Panc1 (cell line): ENCODE measurements at places on chromosomes 16 and 17. TPM values are rescaled to one million over a fixed set of nuclear protein-coding genes. Genes with fewer than 3 reads are reported as not detected.

The ACLY gene
- total RNA-seq: 225 TPM

The NEUROD2 gene
- total RNA-seq: not detected

The CRISPLD2 gene
- 12.9 TPM for total RNA-seq

The ITGB3 gene
- 17.6 TPM for total RNA-seq

The GPR142 gene
- total RNA-seq: not detected

The CDH3 gene
- 16.7 TPM for total RNA-seq

The KRTAP4-4 gene
- total RNA-seq: not detected

The C16orf54 gene
- total RNA-seq: 0.18 TPM

The TAOK2 gene
- total RNA-seq: 99.4 TPM

The ATP2A1 gene
- total RNA-seq: 2.9 TPM

The NTN1 gene
- total RNA-seq: 14.5 TPM

- no peak for DNase-seq
Observed at GRCh38 chr16:67673712-67674580, 7.3 kb downstream of the C16orf86 start.

DNA sequence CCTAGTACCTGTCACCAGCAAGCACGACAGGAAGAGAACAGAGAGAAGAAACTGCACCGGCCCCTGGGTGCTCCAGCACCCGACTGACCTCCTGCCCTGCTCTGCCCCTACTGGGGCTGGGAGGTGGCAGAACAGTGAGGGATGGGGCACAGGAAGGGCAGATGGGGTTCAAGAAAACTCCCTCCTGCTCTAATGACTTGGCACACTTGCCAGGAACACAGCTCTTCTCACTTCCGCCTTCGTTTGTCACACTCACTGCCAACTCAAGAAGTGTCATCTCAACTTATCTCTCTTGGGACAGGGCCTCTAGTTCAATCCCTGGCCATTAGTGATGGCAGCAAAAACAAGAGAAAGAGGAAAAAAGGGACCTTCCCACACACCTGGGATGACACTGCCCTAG, 42.7 kb upstream of the ICAM2 start:
- DNase-seq: no peak

- no peak for DNase-seq
Observed at GRCh38 chr17:56798916-56799315, 34.8 kb downstream of the C17orf67 start.

- DNase-seq: no peak
Observed at GRCh38 chr17:36684134-36684533, 82.8 kb downstream of the MRM1 start.

DNA sequence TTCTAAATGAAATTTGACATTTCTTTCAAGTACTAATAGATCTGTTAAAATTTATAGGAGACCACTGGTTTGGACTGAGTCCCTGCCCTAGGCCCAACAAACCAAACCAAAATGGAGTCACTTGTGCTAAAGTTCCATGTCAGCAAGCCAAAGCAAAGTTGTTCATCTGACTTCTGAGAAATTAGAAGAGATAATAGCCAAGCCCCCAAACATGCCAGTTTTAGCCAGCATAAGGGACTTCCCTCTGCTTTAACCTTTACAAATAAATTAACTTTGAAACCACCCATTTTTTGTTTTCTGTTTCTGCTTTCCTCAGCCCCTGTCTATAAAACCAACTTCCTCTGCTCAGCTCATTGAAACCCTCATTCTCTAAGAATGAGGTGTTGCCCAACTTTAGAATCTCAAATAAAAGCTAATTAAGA, 18.9 kb downstream of the CDR2 start:
- no peak for DNase-seq

DNA sequence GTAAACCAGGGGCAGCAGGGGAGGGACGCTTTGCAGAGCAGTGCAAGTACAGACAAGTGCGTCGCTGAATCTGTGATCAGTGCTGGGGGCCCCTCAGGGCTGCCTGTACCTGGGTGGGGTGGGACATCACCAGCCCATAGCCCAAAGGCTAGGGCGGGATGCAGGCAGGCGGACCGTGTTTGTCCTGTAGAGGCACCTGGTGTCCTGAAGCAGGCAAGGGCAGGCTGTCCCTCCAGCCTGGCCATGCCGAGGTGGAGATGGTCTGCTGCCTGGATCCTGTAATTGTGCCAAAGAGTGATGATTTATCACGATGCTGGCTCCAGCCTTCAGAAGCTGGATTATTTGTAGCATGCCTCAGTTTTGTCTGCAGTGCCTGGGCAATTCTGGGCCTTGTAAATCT, 137.9 kb upstream of the GSE1 start:
- DNase-seq: no peak

- DNase-seq: no peak
Observed at GRCh38 chr17:73566905-73567782, 77.1 kb downstream of the SDK2 start.

GRCh38 chr16:50644729-50645128, 36.4 kb downstream of the SNX20 start:
- DNase-seq: no peak

DNA sequence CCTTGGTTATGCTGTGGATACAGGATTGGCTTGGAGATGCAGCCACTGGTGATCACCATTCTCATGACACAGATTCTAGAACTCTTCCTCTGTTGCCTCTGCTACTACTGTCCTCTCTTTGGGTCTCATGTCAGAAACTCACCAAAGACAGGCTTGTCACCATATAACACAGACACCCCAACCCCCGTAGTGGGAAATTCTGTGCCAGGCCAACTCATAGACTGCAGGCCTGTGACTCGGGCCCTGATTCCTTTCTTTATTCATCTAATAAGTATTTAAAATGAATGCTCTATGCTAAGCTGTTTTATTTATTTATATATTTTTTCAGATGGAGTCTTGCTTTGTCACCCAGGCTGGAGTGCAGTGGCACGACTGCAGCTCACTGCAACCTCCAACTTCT, 9.5 kb downstream of the CYB5D2 start:
- no peak for DNase-seq

GRCh38 chr17:50394711-50395110, 2.6 kb downstream of the LRRC59 start:
- no peak for DNase-seq

DNA sequence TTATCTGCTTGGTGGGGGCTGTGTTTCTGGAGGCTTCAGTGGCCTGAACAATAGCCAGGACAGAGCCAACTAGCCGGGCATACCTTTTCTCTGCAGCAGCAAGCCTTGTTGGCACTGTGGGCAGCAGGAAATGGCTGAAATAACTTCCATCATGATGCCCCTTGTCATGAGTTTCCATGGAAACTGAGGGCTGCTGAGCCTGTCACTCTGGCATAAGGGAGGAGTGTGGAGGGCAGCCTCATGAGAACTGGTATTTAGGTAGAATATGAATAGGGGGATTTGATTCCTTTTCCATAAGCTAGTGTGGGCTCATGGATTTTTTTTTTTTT, 39.4 kb downstream of the PLCG2 start:
- DNase-seq: no peak

GRCh38 chr16:70704586-70704985, 18.7 kb upstream of the MTSS2 start:
- no peak for DNase-seq

GRCh38 chr16:66286527-66286926, 80.0 kb upstream of the CDH5 start:
- DNase-seq: no peak

GRCh38 chr16:78503602-78504001, 404.1 kb downstream of the WWOX start:
- DNase-seq: peak; percentile 2

DNA sequence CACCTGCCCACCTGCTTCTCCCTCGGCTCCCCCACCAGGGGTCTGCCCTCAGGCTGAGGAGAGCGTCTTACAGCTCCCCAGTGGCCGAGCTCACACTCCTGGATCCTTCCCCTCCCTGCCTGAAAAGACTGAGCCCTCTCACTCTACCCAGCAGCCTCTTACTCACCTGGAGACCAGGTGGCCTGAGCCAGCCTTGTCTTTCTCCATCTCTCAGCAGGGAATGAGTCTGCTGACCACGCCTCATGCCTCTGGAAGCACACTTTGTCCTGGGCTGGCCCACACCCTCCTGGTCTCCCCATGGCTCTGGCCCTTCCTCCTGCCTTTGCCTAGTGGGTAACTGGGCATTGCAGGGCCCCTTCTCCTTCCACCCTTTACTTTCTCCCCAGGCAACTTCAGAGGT, 177.2 kb downstream of the ENGASE start:
- DNase-seq: no peak

DNA sequence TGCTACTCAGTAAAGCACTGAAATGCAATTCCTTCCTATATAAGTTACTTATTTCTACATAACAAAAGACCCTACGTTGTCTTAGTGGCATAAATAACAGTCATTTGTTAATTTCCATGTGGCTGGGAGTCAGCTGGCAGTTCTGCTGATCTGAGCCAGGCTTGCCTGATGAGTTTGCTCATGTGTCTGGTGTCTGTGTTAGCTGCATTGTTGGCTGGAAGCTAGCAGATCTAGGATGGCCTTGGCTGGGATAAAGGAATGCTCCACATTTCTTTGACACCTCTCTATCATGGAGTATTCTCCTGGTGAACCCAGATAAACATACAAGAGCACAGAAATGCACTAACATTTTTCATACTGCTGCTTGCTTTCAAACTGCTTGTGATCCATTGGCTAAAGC, 264.4 kb upstream of the MON1B start:
- DNase-seq: no peak

DNA sequence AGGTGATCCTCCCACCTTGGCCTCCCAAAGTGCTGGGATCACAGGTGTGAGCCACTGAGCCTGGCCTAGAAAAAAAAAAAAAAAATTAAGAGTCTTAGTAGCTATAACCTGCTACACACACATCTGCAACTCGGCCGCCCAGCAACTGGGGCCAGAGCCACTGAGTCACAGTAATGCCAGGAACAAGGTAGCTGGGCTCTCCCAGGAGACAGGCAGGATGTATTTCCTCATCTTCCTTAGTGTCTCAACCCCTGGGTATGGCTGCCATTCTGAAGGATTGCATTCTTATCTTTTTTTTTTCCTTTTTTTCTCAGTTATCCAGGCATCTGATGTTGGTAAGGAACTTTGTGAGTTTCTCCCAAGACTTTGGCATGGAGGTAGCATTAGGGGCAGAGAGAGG, 7.1 kb upstream of the PSMD3 start:
- no peak for DNase-seq

- no peak for DNase-seq
Observed at GRCh38 chr17:3551189-3551588, 6.4 kb downstream of the TRPV3 start.

GRCh38 chr17:82263641-82264040, 9.9 kb downstream of the CSNK1D start:
- no peak for DNase-seq

DNA sequence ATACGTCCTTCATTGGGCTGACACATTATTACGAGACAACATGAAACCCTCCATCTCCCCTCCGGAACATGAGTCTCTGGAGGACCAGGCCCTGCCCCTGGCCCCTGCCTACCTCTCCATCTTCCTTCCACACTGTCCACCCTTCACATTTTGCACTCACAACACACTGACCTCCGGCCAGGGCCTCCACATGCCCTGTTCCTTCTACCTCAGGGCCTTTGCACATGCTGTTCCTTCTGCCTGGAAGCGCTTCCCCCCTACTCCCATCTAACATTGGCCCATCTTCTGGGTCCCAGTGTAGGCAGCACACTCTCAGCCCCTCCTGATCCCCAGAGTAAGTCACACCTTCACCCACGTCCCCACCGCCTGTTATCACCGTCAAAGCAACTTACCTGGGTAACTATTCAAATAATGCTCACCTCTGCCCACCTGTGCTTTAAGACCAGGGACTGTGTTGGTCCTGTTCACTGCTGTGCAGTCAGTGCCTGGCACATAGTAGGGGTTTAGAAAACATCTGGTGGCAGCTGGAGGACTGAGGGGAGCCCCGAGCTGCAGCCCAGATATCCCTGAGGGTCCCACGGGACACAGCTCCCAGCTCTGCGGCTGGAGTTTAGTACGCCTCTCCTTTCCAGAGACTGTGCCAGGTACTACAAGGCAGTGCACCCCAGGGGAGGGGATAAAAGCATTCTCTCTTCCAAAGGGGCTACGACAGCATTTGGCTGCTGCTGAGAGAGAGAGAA, 27.2 kb downstream of the RPH3AL start:
- DNase-seq: no peak

DNA sequence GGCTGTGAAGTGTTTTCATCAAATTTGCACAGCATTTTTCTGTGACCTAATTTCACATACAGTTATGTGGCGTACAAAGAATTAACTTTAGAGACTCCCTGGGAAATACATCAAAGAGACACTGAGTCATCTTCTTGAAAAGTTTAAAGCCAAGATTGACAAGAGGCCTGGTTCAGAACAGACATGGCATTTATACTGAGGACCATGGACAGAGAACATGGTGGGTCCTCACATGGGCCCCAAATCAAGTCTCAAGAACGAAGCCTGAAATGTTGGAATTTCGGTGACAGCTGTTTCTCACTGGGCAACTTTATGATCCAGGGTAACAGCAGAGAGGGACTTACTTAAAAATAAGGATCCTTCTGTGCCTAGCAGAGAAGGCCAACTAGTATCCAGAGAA, 311.5 kb upstream of the KCNJ16 start:
- no peak for DNase-seq

- DNase-seq: no peak
Observed at GRCh38 chr17:74712756-74713155, at the start of gene CD300LF. TSS of gene CD300LF (minus strand) at chr17:74712923. CDS start at chr17:74712866, 57 bp downstream.

- DNase-seq: no peak
Observed at GRCh38 chr16:59655031-59655430, 920.9 kb upstream of the GOT2 start.

DNA sequence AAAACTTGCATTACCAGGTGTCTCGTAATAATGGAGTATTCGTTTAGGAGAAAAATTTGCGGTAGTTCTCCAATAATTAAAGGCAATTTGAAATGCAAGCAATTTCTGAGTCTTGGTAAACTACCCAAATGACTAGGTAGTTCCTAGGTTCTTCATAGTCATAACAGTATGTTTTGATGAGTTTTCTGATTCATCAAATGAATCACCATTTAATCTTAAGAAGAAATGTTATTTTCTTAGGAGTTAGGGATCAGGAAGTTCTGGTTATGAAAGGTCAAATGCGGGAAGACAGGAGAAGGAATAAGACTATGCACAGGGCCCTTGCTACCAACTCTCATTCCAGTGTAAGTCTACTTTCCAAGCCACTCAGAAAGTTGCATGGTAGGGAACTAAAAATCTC, 221.5 kb upstream of the SOX9 start:
- DNase-seq: no peak

- DNase-seq: no peak
Observed at GRCh38 chr17:48728232-48729231, at the start of gene HOXB13. TSS of gene HOXB13 (minus strand) at chr17:48728750. CDS start at chr17:48728593, 157 bp downstream.

DNA sequence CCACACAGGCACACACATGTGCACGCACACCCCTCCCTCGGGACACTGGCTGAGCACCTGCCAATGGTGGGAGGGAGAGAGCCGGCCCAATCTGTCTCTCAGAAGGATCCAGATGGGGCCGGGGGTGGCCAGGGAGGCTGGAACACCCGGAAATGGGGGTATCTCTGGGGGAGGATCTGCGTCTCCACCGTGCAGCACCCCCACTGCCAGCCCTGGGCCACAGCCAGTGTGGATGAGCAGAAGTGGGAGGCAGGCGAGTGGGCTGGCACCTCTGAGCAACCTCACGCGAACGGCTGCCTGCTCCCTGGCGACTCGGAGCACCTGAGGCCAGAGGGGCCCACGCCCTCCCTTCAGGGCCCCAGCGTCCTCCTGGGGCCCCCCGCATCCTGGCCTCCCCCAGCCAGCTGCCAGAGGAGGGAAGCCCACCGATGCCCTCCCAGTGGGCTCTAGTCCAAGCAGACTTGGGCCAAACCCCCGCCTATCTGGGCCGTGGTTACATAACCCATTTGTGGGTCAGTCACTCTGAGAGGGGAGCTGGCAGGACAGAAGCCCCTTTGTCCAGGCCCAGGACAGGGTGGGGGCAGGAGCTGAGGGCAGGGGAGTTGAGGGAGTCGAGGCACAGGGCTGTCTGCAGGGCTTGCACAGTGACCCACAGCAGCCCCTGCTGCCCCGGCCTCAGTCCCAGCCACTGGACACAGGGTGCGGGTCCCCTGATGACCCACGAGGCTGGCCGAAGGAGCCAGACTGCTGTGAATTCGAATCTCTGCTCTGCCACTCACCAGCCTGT, 5.6 kb downstream of the CASKIN1 start:
- DNase-seq: no peak
